ENCODE measurements at places on chromosomes 2 and 18.

DNA sequence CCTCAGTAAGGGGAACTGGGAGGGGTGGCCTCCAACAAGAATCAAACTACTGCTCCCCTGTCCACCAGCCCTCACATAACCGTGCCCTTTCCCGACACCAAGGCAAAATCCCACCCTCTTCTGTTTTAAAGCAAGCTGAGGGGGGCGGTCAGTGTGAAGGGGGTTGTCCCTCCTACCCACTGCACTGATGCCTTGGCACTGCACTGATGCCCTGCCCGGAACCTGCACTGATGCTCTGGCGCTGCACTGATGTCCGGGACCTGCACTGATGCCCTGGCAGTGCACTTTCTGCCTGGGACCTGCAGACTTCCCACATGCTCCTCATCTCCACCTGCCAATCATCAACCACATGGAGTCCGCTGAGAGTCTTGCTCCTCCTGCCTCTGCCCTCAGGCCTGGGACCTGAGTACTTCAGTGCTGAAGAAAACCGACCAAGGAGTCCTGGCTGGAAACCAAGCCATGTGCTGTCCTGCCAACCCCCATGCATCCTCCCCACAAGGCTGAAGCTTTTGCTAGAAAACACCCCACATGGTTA, 179.5 kb downstream of the SMAD2 start:
- no peak for DNase-seq

- DNase-seq = peak; percentile 51
Observed at GRCh38 chr18:9890196-9890595, 4.4 kb downstream of the TXNDC2 start.

DNA sequence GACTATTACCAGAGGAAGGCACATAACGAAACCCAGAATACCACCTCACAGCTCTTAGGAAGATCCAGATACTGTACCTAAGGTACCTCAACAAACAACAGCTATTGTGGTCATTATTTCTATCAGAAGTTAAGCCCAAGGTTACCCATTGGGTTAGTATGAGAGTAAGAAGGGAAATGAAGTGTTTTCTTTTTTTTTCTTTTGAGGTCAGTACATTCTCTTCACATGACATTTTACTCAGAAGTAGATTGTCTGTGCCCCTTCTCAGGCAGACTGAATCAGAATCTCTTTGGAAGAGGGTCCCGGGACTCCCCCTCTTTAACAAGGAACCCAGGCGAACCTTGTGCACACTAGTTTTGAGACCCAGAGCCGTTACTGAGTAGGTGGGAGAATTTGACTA, 233.7 kb upstream of the CXCR4 start:
- DNase-seq = no peak

DNA sequence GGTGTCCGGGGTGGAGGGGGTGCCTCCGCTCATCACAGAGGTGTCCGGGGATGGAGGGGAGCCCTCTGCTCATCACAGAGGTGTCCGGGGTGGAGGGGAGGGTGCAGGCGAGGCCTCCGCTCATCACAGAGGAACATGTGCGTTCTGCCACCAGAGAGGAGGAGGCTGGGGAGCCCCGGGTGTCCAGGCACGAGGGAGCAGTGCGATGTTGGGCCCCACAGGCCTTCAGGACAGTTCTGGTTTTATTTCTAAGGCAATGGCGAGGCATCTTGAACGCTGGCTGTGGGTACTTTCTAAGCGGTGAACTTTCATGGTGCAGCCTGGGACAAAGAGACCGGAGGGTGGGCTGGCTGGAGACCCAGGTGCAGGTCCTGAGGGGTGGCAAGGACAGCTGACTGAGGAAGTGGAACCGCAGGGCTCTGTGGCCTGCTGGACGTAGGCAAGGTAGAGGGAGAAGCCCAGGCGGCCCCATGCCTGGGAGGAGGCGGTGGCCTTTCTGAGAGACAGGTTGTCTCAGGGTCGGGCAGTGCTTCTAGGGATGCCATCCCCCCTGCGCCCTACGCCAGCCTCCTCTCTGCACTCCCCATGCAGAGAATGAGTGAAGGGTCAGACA, 196.6 kb upstream of the SALL3 start:
- no peak for DNase-seq

DNA sequence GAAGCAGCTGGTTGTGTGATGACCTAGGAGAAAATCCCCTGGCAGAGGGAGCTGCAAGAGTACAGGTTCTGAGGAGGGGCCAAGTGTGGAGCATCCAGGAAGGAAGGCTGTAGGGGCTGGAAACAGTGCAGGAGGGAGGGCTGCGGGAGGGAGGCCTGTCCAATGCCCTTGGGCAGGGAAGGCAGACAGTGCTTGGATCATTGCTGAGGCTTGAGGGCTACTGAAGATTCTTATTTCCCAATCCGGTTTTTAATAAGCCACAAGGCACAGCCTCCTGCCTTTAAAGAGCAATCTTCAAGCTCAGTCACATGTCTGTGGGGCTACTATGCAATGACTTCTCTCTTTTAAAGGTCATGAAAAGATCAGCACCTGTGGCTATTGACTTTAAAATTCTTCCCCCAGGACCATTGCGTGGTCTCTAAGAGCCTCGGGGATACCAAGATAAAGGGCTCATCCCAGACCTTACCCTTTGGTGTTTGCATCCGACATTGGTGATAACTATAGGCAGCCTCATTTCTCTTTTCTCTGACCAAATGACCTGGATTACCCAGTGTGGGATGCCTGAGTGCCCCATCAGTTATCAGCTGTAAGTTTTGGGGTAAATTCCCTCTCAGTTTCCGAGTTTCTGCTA, 149.6 kb downstream of the DOCK10 start:
- DNase-seq = no peak

- DNase-seq = no peak
Observed at GRCh38 chr2:105924932-105925331, 180.2 kb downstream of the NCK2 start.

DNA sequence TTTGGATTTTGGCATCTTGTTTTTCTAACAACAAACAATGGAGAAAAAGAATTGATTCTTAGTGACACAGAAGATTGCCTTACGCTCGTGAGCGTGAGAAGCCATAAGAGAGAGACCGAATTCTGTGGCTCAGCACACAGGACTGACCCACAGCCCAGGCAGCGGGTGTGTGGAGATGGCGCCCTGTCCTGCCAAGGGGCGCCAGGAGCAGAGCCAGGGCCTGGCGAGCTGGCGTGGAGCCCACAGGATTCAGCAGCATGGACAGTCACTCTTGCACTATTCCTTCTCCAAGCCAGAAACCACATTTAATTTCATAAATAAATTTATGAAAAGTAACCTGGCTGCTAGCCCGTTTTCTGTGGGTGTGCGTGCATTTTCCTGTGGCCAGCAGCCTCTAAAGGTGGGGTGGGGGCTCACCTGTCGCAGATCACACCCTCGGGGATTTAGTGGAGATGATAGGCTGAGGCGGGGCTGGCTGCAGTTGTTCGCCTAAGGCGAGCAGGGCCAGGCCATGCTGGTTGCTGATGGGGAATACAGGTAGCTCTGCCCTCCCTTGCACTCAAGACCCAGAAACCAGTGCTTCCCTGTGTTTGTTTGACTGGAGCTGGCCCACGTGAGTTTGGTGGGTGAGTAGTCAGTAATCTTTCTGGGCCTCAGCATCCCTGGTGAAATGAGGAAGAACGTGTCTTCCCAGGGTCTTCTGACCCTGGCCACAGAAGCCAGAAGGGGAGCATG, 46.2 kb downstream of the FAM168B start:
- no peak for DNase-seq

- DNase-seq = no peak
Observed at GRCh38 chr18:76506974-76507764, 12.1 kb upstream of the ZNF516 start.

DNA sequence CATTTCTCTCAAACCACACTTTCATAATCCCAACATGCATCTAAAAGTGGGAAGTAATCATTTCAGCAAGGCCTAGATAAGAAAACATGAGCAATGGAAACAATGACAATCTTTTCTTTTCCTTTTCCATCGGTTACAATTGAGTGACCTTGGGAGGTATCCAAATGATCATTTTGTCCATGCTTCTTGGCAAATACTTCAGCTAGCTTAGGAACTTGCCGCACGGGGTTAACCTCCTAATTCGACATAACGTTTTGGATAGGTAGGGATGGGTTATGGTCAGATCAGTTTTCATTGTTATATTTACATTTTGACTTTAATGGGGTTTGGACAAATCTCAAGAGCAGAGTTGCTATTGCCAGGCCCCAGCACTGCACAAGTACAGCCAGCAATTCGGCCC, 4.6 kb upstream of the PTPRM start:
- DNase-seq = no peak

- DNase-seq = no peak
Observed at GRCh38 chr2:40432921-40433483, 18.9 kb downstream of the SLC8A1 start.

- DNase-seq = no peak
Observed at GRCh38 chr2:96808176-96808837, 7.8 kb upstream of the CNNM3 start.

DNA sequence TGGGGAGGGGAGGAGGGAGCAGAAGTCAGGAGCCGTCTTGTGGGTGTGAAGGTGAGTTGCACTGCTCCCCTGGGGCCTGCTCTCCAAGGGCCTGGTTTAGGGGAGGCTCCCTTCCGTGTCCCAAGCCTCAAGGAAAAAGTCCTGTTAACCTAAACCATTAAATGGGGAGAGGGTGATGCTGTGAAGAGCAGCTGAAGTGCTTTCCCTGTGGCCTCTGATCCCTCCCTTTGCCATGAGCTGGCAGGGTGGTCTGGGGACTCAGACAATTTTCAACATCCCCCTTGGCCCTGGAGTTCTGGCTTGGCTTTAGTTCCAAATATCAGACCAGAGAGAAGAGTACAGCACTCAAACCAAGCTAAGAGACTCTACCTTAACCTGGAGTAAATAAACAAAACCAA, 692 bp upstream of the POMC start:
- DNase-seq = no peak

DNA sequence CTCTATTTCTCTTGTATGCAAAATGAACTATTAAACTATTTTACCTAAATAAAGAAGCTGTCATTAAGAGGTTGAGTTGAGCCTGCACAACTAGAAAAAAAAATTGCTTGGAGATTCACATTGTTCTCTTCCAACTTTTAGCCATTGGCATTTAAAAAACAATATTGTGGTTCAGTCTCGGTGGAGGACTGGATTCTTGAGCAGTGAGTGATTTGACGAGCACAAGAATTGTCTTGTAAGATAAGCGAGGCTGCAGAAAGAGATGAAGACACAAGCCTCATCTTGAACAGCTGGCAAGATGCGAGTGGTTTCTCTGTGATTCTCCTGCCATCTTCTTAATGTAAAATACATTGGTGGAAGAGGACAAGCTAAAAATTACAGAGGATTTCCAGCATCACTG, 67.0 kb downstream of the GALR1 start:
- no peak for DNase-seq

GRCh38 chr2:29187926-29188325, 72.7 kb downstream of the CLIP4 start:
- peak; percentile 8 for DNase-seq

DNA sequence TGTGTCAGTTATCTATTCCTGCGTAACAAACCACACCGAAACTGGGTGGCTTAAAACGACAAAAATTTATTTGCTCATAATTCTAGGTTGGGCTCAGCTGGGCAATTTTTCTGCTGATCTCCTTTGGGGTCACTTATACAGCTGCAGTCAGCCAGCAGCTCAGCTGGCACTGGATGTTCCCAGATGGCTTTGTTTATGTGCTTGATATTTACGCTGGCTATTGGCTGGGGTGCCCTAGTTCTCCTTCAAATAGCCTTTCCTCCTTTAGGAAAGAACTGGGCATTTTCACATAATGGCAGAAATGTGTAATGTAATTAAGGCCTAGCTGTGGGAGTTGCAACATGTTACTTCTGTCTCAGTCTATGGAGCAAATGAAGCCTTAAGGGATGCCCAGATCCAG, 142.2 kb downstream of the B3GNT2 start:
- DNase-seq = no peak

- peak; percentile 29 for DNase-seq
Observed at GRCh38 chr18:62751341-62751821, 36.0 kb downstream of the PHLPP1 start.

GRCh38 chr18:74259347-74259746, 32.4 kb downstream of the CYB5A start:
- DNase-seq = no peak

GRCh38 chr18:12777500-12777944, 74.7 kb downstream of the PSMG2 start:
- peak; percentile 13 for DNase-seq

GRCh38 chr2:26251893-26252292, 7.2 kb downstream of the HADHB start:
- DNase-seq = no peak

DNA sequence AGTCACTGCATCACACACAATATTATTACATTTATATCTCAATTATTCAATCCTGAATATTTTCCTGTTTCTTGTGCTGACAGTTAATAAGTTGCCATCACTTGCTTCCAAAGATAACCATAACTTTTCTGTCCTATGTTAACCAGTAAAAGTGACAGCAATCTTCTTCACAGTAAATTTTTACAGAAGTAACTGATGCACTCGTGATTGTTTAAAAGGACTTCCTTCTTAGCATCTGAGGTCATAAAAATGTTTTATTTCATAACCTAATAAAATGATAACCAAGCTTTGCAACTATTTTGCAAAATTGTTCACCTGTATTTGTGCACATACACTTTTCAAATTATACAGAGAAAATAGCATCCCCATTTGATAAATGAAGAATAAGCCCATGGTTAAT, 20.6 kb upstream of the ANKRD62 start:
- DNase-seq = no peak

DNA sequence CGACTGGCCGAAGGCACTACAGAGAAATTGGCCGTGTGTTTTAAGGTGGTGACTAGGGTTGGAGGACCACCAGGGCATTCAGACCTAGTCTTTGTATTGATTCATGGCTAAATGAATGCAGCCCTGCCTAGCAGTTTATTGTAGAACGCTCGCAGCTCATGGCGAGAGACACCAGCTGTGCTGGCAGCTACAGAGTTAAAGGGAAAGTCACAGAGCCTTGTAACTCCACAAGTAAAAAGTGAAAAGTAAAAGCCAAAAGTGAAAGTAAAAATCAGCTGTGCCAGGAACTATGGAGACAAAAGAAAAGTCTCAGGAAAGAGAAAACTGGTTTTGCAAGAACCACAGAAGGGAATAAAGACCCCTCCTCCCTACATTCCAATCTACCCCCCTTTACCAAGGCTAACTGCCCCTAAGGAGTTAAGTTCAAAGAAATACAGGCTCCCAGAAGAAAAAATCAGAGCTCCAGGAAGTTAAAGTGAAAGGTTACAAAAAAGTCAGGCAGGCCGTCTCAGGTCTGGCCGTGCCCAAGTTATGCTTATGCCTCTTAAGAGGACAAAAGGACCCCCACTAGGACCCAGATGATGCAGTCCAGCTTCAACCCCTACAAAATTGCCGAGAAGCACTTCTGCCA, 46.4 kb upstream of the SELENOI start:
- DNase-seq = peak; percentile 91

DNA sequence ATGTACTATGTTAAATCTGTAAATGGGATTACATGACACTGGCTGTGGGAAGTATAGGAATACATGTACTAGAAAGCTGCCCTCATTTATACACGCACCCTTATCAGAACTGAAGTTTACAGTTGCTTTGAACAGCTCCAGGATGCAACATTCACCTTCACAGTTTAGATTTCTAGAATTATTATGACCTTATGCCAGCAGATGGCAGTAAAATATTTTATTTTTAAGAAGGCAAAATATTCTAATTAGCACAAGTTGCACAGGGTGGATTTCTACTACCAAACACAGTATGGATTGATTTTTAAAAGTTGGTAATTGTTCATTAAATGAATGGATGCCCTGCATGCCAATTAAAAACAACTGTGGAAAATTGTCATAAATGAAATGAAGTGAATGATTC, 670.4 kb downstream of the KCNJ3 start:
- no peak for DNase-seq

- no peak for DNase-seq
Observed at GRCh38 chr18:46636040-46636630, 20.9 kb downstream of the LOXHD1 start.

GRCh38 chr18:10138719-10139118, 224.9 kb downstream of the VAPA start:
- DNase-seq = peak; percentile 56
